Right forelimb (tissue), 1 donor: ENCODE measurements at places on chromosomes 2 and 18.

DNA sequence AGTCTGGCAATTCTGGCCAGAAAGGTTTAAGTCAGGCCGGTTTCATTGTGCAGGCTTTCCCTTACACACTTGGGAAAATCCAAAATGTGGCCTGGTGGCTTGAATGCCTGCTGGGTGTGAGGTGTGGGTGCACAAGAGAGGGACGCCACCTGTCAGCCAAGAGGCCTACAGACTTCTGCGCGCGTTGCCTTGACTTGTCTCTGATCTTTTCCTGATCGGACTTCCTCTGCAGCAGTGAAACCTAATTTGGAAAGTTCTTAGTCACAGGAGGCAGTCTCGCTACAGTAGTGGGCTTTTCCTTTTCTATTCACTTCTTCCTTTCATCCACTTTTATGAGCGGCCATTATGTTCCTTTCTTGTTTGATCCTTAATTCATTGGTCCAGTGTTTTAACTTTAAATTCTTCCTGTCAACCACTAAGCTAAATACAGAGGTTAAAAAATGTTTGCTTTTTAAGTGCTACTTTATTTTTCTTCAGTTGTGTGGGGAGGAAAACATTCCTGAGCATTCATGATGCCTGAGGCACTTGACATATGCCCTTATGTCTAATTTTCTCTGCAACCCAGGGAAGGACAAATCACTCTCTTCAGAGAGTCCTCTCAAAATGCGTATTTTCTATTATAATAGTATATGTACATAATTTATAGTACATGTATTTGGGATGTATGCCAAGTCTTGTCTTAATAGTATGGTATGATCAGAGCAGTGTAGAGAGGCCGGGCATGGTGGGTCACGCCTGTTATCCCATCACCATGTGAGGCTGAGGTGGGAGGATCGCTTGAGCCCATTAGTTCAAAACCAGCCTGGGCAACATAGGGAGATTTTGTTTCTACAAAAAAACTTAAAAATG, 128.9 kb downstream of the WDSUB1 start:
- DNase-seq = no peak

- no peak for DNase-seq
Observed at GRCh38 chr2:162430323-162430722, 86.4 kb downstream of the GCA start.

- no peak for DNase-seq
Observed at GRCh38 chr2:195477248-195477995, 179.6 kb upstream of the SLC39A10 start.

- DNase-seq = no peak
Observed at GRCh38 chr2:13113002-13113401, 396.3 kb downstream of the TRIB2 start.

DNA sequence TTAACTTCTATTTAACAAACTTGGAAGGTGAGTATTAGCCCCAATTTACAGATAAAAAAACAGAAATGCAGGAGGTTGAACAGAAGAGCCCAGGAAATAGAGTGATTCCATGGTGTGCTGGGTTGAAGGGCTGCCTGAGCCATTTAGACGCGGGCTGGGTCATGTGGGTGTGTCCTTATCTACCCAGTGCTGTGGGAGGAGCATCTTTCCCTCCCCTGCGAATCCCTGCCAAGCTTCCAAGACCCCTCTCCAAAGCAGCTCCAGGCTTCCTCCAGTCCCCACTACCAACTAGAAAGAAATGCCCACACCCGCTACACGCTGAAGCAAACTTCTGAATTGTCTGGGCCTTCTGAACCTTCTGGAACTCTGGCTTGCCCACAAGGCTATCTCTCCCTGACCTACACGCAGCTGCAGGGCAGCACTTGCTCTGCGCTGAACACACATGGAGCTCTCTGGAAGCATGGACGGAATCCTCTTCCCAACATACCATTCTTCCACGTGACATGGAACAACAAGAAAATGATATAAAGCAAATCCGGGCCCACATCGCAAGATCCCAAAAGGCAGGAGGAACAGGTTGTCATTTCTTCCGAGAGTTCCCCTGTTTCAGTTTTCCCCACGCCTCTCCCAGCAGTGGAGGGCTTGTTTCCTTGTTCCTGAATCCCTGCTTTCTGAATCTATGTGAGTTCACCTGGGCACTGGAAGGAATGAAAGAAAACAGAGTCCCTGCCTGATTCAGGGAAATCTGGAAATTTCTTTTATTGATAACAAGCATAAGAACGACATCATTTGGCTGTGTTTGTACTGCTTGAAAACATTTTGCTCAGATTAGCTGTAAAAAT, 562.7 kb upstream of the ID2 start:
- no peak for DNase-seq

- no peak for DNase-seq
Observed at GRCh38 chr18:32879497-32879896, 106.7 kb upstream of the KLHL14 start.

GRCh38 chr2:73897240-73897583, 4.4 kb downstream of the ACTG2 start:
- no peak for DNase-seq

DNA sequence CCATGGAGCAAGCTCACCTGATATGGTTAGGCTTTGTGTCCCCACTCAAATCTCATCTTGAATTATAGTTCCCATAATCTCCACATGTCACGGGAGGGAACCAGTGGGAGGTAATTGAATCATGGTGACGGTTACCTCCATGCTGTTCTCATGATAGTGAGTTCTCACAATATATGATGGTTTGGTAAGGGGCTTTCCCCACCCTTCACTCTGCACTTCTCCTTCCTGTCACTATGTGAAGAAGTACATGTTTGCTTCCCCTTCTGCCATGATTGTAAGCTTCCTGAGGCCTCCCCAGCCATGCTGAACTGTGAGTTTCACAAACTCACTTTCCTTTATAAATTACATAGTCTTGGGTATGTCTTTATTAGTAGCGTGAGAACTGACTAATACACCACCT, 435.7 kb upstream of the ID2 start:
- DNase-seq = no peak

DNA sequence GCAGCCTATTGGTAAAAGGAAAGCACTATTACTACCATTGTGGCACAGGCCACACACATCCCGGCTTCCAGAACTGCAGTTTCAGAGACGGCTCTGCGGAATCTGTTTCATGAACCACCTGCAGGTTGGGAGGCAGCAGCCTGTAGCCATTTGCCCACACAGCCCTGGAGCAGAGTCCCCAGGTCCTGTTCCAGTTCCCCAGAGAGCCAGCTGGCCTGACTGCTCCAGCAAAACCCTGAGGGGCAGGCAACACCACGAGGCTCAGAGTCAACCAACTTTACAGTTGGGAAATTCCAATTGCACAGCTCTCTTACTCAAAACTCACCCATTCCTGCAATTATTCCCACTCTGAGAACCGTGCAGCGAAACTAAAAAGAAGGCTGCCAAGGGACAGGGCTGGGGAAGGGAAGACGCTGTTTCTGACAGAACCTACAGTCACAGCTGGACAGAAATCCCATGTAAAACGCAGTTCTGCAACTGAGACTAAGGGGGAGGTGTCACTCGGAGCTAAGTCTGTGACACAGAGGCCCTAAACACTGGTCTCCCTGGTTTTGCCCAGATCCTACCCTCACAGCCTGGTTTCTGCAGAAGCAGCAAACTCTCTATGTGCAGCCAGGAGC, 219.4 kb downstream of the TMEM163 start:
- DNase-seq = no peak

DNA sequence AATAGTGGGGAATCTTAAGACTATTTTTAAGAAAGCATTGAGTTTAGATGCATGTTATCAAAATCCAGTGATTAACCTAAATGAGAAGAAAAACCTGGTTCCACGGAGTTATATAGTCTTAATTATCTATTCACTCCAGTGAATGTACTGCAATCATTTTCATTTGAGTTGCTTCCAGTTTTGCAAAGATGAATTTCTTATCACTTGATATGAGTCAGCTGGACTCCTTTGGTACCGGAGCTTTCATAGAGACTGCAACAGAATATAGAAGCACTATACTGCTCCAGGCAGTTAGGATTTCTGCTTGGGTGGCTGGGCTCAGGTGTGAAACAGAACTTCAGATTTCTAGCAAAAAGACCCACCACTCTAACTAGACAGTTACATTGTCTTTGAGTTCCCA, 92.2 kb upstream of the NFU1 start:
- DNase-seq = no peak

- DNase-seq = no peak
Observed at GRCh38 chr18:51006948-51007789, 22.8 kb upstream of the SMAD4 start.

DNA sequence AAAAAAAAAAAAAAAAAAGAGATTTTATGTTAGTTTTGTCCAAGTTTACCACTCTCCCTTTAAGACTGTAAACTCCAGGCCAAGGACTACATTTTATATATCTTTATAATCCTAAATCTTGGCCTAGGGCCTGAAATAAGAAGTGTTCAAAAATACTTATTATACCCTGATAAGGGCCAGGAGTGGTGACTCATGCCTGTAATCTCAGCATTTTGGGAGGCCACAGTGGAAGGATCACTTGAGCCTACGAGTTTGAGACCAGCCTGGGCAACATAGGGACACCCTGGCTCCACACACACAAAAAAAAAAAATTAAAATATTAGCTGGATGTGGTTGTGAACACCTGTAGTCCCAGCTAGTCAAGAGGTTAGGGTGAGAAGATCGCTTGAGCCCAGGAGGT, 12.7 kb downstream of the TRIP12 start:
- no peak for DNase-seq

DNA sequence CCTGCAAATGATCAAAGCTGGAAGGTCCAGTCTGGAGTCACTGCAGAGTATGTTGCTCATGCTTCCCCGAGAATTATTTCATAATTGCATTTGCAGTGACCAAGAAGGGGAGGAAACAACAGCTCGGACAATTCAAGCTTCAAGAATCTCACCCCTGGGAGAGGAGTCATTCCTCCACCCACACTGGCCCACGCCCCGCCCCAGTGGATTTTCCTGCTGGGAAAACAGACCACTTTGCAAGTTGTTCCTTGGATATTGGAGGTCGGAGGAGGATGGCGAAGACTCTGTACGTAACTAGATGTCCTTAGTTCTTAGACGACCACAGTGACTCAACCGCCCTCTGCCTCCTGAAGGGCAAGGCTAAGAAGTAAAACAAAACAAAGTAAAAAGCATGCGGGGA, 159.4 kb downstream of the TPO start:
- peak; percentile 35 for DNase-seq
